ENCODE measurements at places on chromosomes 5 and 9.

DNA sequence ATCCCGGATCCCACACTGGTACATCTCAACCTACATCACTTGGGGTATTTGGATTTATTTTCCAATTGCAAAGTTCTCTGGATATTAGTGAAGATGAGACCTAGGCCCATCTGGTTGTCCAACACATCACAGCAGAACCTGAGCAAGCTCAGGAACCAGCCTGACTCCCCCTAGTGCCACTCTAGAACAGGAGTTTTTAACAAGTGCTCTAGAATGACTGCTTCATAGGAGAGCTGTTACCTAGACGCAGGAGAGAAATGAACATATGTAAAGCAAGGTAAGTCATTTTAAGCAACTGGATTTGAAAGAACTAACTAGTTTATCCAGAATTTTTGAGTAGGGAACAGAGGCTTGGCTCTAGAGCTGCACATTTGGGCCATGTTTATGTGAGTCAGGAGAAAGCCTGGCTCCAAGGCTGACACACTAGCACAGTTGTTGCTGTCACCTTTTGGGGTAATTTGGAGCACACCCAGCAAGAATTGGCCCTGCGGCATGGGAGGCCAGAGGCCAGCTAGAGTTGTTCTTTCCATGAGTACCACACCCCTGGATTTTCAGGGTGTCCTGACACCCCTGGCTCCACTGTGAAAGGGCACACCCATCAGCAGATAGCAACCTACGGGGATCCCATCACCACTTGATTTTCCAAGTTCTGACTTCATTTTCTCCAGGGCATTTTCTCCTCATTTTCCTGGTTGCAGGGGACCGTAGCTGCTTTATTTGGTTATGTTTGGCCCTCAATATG is 110.9 kb upstream of the LPAR1 start:
- no peak for DNase-seq

GRCh38 chr5:160905285-160905684 is 53.3 kb upstream of the ATP10B start:
- DNase-seq = no peak

DNA sequence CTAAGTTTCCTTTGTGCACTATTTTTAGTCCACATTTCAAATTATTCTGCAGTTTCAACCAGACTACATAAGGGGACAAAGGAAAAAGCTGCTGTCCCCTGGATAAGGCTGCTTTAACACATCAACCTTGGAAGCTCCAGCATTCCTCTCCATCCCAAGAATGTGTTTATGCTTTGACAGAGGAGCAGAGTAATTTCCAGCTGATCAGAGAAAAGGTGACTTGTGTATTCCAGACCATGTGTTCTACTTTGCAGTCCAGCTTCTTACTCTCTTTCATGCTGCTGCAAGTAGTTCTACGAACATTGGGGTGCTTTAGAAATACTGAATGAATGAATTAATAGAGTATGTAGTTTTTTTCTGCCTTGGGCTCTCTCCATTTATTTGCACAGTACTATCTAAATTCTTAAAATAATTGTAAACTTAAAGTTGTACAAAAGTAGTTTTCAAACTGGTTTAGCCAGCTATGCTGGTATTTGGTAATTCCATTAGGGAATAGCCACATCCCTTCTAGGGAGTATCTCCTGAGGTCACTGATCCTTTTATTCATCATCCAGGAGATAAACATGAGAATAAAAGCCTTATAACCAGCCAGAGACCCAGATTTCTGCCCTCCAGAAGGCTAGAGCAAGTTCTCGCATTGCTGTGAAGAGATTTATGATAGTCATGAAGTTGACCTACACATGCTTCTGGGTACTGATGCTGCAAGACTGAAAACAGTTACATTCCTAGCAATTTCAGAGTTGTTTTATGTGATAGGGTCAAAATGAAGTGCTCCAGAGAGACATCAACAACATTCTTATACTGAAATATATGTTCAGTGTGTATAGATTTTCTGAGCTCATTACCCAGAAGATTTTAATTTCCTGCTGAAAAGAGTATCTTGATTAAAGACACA is 215.2 kb downstream of the COMMD10 start:
- DNase-seq = no peak

DNA sequence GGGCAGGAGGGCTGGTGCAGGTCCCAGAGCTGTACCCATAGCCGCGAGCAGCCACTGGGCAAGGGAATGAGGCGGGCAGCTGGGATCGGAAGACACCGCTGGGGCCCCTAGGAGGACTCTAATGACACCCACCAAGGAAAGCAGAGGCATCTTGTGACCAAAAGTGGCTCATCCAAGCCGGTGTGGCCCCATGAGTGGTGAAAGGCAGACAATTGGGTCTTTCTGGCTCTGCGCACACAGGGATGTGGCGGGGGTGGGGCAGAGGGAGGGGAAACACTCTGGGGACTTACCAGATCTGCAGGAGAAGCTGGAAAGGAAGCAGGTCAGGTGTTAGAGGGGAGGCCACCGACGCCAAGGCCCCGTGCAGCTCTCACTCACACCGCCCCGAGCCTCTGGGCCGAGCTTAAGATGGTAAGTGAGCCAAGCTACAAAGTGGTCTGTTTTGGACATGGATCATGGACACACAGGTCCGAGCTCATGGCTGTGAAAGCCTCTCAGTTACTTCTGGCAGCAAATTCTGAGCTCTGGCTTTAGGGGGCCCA is 42.3 kb upstream of the SARDH start:
- no peak for DNase-seq

DNA sequence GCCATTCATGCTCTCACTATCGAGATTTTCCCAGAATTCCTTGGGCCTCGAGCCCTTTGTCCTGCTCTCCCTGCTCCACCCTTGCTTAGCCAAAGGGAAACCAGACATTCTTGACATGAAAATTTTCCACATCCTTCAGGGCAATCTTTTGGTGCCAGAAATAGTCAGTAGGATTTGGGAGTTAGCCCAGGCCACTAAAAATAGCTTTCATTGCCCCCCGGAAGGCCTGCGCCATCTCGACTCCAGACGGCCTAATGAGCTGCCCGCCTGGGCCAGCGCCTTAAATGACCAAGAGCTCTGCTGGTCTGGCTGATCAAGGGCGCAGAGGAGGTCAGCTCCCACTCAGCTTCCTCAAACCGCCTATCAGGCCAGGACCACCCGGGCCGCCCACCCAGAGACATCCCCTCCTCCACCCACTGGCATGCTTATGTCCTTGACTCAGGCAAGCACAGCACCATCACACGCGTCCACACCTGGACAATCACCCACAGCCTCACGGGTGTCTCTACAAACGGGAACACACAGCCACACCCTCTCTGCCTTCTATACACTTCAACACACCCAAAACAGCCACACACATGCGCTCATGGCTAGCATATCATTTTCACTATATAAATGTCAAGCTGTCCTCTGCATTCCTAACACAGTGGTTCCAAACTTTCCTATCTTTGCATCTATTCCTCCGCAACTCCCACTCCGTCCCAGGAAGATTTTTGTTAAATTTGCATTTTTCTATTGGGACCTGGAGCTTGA is 20.9 kb downstream of the DUSP1 start:
- DNase-seq = no peak

GRCh38 chr5:158511454-158511853 is 588.3 kb downstream of the EBF1 start:
- DNase-seq = no peak

DNA sequence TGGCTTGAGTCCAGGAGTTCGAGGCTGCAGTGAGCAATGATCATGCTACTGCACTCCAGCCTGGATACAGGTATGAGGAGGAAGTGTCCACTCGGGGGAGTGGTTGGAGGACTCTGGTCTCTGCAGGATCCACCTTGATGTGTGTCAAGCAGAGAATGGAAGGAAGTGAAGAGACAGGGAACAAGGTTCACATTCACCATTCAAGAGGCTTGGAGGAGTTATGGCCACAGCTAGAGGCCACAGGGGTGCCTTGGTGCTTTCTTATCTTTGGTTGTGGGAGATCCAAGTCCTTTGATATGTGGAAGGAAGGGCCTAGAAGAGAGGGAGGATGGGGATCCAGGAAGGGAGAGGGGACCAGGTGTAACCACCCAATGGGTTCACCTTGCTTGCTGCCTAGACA is 5.4 kb upstream of the CERCAM start:
- no peak for DNase-seq

- no peak for DNase-seq
These were observed 32.7 kb upstream of the FCN2 start for GRCh38 chr9:134847752-134848432.

- DNase-seq = no peak
These were observed 10.2 kb upstream of the NKD2 start for GRCh38 chr5:998246-999031.

DNA sequence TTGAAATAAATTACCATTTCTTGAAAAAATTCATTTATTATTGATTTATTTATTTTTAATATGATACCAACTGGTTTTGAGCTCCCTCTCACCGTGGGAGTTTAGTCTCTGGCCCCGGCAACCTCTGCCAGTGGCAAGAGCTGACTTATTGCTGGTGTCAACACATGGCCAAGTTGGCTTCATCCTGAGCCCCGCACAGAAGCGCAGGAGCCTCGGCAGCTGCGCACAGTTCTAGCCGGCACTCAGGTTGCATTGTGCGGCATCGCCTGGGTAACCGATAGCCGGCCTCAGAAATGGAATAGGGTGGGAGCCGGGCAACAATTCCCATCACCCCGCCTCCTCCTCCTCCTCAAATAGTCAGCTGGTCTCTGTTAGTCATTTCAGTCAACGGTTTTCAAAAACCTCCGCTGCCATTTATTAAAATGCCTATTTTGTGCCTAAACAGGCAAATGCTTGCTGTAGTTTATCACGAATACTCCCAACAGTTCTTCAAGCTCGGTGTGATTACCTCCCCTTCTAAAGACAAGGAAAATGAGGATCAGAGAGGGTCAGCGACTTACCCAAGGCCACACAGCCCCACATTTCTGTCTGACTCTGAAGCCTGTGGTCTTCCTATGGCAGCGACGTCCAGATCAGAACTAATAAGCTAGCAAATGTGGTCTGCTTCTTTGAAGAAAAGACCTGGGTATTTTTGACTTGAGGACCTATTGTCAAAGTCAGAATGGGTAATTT is 15.7 kb upstream of the MSX2 start:
- no peak for DNase-seq

DNA sequence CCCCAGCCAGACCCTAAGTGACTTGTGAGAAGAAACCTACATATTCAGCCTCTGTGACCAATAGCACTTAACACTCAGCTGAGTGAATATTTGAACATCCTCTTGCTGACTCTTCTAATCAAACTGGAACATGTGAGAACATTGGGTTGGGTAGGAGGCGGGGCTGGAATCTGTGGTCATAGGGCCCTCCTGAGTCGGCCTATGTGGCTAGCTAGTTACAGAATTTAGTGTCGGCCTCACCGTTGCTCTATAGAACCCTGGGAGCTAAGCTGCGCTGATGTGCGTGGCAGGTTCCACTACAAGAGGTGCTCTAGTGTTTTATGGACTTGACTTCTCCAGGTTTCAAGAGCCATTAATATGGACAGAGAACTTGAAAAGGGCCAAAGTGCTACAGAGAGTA is 138.8 kb downstream of the DROSHA start:
- no peak for DNase-seq

DNA sequence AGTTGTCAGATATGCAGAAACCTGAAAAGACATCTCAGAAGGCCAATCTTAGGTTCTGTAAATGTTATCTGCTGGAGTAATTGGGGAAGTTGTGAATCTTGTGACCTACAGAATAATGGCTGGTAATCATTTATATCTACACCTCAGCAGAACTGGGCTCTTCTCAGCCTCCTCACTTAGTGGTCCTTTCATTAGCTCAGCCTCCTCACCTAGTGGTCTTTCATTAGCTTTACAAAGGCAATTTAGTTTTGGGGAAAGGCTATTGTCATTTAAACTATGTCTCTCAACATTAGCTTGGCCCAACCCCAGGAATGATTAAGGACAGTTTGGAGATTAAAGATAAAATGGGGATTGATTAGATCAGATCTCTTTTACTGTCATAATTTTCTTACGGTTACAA is 284.2 kb upstream of the SGCD start:
- DNase-seq = no peak

GRCh38 chr5:104635227-104635626 is 1072.6 kb upstream of the NUDT12 start:
- no peak for DNase-seq

DNA sequence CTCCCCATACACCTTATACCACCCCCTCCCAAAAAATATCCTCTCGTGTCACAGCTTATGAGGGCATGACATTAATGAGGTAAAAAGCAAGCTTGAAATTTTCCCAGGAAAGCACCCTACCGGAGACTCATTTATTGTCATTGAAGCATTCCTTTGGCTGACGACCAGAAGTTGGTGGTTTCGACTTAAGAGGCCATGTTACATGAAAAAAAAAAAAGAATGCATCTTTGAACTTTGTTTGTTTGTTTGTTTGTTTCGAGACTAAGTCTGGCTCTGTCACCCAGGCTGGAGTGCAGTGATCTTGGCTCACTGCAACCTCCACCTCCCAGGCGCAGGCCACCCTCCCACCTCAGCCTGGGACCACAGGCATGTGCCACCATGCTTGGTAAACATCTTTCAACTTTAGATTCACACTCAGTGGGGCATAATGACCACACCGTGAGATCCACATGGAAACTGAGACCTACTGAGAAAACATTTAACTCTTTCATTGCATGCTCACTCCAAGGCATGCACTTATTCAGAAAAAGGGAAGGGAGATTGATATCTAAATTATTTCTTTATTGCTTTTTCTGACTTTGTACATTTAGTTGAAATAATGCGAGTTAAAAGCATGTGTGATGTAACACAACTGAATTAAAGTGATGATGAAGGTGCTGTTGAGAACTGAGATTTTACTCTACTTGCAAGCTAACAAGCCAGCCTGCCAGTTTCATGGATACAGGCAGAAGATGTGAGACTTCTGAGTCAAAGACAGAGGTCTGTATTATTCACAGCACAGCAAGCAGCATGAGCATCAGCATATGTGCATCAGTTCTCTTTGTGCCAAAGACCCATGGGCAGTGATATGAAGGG is 5.1 kb upstream of the RAB14 start:
- no peak for DNase-seq

- no peak for DNase-seq
These were observed 152.4 kb downstream of the BRINP1 start for GRCh38 chr9:119216651-119217331.

GRCh38 chr9:111035543-111036428 is 2.5 kb downstream of the LPAR1 start:
- no peak for DNase-seq

GRCh38 chr9:81145331-81145963 is 543.9 kb downstream of the TLE1 start:
- no peak for DNase-seq

Data from Panc1 (cell line).